Activated gamma-delta T cell treated with anti-CD3 and anti-CD28 coated beads, Interleukin-2, amount 50 U/mL, for 16 hours (primary cell): ENCODE measurements at places on chromosomes 2 and 18.

GRCh38 chr2:8889978-8890377 is 52.6 kb upstream of the KIDINS220 start:
- DNase-seq: no peak

GRCh38 chr2:237961637-237962036 is 5.2 kb upstream of the UBE2F start:
- no peak for DNase-seq

DNA sequence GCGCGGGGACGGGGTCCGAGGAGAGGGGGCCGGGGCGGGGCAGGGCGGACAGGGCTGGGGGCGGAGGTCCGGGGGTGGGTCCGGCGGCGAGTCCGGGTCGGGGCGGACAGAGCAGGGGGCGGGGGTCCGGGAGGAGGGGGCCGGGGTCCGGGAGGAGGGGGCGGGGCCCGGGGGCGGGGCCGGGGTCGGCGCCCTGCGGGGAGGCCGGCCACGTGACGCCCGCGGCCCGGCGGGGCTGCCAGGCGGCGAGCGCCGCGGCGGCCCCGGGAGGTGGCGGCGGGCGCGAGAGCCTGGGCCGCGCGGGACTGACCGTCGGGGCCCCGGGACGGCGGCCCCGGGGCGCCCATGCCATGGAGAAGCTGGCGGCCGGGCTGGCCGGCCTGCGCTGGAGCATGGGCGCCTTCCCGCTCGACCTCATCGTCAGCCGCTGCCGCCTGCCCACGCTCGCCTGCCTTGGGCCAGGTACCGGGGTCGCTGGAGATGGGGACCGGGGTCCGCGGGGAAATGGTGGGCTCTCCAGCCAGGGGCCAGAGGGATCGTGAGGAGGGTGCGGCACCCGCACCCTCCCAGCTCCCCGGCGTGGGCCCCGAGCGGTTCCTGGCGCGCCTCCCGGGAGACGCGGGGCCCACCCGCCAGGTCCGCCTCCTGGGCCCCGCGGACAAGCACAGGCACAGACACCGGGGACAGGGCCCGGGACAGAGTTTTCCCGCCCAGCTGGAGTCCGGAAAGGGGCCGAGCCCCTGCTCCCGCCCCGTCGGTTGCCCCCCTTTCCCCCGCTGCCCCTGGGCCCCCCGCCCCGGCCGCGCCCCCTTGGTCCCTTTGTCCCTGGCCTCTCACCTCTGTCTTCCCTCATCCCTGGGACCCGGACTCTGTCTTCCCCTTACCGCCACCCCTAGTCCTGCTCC is at the start of gene GAREM2:
TSS of gene GAREM2 (plus strand) at position 218 of the 905 bp plus-strand sequence. CDS start at position 351, 133 bp downstream.
- DNase-seq: no peak

GRCh38 chr2:69810550-69810949 is 18.9 kb upstream of the GMCL1 start:
- DNase-seq: no peak

GRCh38 chr2:23532391-23533337 is 147.7 kb downstream of the KLHL29 start:
- DNase-seq: no peak

DNA sequence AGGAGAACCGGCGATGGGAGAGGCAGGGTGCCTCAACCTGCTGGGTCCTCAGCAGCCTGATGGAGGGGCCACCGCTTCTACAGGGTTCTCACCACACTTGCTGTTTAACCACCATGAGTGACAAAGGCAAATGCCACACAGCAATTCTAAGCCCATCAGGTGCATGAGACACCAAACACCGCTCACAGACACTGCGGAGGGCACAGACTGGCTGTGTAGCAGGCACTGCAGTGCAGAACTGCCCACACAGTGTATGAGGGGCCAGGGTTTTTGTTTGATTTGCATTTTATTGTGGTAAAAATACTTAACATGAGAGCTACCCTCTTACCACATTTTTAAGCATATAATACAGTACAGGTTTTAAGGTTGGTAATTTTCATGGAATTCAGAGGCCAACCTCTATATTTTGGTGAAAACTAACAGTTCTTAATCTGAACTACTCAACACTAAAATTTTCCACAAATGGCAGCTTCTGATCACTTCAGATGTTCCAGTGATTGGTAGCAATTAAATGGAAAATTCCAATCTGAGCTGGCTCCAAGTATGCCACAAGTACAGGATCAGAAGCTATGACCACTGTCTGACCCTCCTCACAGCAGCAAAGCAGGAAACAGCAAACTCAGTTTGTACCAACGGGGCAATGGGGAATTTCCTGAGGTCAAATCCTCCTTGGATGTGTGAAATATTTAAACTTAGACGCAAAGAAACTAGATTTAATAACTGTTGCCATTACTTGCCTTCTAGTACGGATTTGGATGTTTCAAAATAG is 67.7 kb downstream of the FAM210A start:
- DNase-seq: no peak

DNA sequence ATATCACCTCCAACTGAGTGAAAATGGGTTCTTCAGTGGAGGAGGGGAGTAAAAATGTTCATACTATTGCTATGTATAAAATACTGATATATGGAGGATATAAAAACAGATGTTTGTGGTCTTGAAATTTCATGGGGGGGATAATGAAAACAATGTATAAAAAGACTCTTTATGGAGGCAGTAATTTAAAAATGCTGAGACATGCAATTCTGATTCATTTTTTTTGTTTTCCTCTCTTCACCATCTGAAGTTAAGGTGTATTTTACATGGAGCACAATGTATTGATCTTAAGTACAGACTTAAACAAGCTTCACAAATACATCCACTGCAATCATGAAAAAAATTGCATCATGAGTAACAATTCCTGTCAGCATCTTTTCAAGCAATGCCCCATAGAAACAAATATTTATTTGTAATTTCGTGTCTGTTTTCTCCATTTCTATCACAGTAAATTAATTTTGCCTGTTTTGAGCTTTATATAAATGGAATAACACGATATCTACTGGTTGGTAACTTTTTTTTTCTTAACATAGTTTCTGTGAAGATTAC is 393.2 kb upstream of the ZNF804A start:
- DNase-seq: no peak

GRCh38 chr2:3265981-3266924 is 111.4 kb downstream of the EIPR1 start:
- DNase-seq: no peak

- no peak for DNase-seq
Measured at GRCh38 chr2:108634011-108634410, 85.3 kb upstream of the RANBP2 start.

GRCh38 chr2:169260846-169261642 is 101.3 kb downstream of the LRP2 start:
- DNase-seq: no peak
